NCI-H446 (cell line): ENCODE measurements at places on chromosomes 5 and 9.
A peak's percentile ranks its signal among the peaks of the same experiment; 100 is the strongest.

GRCh38 chr9:34477541-34477940, 18.9 kb downstream of the DNAI1 start:
- no peak for DNase-seq

GRCh38 chr9:86413971-86414880, 60.0 kb upstream of the TUT7 start:
- DNase-seq, result peak; percentile 1

GRCh38 chr5:43619380-43619779, 16.4 kb downstream of the NNT start:
- DNase-seq, result no peak

DNA sequence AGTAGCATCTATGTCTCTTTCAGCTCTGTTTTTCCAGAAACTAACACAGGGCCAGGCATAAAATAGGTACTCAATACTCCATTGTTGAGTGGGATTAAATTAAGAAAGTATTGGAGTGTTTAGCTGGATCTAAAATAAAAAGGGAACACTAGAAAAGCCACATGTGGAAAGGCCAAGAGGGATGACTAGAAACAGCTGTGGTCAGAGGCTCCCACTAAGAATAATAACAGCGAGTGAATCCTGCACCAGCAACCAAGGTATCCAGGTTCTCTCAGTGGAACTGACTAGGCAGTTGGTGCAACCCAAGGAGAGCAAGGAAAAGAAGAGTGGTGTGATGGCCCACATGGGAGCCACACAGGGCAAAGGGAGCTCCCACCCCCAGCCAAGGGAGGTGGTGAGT, 31.5 kb upstream of the RGMB start:
- DNase-seq, result no peak

- DNase-seq, result no peak
Observed at GRCh38 chr9:112104901-112105300, 70.2 kb downstream of the SUSD1 start.

DNA sequence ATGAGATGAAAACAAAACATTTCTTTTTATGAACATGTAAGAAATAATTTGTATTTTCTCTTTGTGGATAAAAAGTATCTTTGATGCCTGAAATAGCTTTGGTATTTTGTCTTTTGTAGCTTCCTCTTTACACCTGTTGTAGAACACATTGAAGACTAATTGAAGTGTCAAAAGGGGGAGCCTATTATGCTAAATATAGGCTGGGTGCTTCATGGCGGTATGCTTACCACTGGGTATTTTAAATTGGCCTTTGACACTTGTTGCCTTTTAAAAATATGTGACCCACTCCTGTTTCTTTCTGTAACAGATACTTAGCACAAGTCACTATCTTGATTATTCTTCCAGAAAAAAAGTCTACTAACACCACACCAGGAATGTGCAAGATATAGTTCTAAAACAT, 226.4 kb downstream of the KIAA0825 start:
- DNase-seq, result no peak

DNA sequence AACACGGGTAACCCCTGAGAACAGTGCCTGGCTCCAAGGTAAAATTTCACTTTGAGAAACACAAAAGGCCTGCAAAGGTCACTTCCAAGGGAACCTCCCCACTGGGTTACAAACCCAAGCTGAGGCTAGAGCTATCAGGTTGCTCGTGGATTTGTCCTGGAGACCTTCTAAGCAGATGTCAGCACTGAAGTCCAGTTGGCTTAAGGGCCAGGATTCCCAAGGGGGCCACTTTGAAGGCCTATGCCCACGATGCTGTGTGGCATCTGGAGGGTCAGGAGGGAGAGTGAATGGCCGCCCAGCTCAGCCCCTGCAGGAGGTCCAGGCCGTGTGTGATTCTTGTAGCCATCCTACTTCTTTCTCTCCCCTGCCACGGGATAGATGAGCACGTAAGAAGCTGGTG, 100.2 kb upstream of the FSTL4 start:
- DNase-seq, result no peak

DNA sequence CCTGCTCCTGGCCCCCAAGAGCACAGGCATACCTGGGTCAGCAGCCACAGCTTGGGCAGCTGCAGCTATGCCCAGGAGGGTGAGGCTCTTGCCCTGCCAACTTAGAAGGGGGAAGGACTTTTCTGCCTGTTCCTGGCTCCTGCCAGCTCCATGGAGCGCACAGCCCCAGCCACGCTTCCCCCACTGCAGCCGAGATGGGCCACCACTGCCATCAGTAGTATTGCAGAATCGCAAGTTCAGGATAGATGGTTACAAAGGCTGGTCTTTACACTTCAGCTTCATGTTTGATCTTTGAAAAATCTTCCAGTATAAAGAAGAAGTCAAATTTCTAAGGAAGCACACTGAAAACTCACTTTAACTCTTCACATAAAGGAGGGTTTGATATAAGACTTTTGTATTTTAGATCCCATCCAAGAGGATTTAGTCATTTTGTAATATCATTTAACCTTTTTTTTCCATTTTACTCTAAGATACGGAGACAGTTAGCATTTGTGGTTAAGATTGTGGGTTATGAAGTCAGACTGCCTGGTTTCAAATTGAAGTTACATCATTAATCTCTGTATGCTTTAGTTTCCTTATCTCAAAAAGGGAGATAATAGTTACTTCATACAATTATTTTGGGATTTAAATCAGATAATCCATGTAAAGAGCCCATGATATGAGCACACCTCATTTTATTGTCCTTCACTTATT, 81.8 kb downstream of the NLN start:
- DNase-seq, result no peak

GRCh38 chr5:56617998-56618397, 197.4 kb upstream of the MAP3K1 start:
- DNase-seq, result no peak

DNA sequence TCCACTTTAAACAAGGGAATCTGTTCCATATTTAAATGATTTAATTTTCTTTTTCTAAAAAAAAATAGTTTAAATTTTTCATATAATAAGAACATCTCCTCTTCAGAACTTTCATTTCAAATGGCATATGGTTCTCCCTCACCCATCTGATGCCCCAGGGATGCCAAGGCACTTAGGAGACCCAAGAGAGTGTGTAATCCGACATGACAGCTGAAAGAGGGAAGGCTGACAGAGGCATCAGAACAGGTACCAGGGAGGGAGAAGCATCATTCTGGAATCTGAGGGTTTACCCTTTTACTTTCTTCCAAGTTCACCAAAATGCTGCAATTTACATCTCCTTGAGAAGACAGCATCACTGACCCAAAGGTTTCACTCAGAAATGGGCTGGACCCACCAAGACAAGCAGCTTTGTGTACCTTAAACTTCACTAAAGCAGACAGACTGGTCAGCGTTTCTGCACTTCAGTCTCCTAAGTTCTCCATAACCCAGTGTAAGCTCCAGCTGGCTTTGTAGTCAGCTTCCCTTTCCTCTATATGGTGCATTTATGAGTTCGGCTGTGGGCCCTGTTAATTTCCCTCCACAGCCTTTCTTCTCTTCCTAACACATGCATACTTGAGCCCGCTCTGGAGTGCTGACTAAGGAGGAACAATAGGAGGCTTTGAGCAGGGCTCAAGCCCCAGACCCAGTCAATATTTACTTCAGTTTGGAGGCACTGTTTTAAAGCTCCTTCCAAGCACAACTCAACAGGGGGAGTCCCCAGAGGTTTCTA, 17.7 kb downstream of the EFNA5 start:
- DNase-seq, result peak; percentile 26

GRCh38 chr5:15902066-15902465, 277.5 kb downstream of the MARCHF11 start:
- DNase-seq, result no peak

- no peak for DNase-seq
Observed at GRCh38 chr9:95189251-95190098, 128.0 kb downstream of the FANCC start.

DNA sequence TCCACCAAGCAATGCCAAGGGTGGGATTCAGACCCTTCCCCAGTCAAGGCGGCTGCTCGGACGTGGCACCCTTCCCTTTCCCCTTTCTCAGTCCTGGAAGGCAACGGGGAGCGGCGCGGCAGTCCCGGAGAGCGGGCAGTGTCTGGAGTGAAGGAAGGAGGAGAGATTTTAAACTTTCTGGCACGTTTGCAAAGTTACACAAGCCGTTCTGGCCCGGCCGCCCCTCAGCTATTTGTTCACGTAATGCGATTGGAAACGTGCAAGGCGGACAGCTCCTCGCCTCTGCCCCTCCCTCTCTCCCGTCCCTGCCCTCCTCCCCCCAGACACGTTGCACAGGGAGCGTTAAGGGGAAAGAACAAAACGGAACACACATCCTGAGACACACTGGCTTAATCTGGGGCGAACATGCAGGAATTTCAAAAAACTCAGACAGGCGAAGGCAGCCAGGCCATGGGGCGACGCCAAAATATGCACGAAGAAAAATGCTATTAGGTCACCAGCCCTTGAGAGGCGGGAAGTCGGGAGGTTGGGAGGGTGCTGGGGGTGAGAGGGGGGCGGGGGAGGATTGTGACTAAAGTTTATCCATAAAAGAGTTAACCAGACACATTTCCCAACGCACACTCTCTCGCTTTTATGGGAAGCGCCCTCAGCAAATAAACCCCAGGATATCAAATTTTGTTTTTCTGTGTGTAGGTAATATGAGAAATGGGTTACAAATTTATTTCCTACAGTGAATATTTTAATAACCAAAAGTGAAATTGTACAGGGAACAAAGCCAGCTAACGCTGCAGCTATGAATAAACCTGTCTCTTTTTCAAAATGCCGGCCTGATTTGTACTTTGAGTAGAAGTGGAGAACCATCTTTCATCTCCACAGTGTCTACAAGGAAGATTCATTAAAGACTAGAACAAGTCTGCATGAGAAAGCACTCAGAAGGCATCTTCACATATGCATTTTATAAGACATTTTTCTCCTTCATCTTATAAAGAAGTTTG, at the start of gene LOX:
Gene LOX, minus strand, starts transcription at position 144 of the 995 bp plus-strand sequence. CDS start 274 bp downstream, outside the sequence.
- DNase-seq, result peak; percentile 80

DNA sequence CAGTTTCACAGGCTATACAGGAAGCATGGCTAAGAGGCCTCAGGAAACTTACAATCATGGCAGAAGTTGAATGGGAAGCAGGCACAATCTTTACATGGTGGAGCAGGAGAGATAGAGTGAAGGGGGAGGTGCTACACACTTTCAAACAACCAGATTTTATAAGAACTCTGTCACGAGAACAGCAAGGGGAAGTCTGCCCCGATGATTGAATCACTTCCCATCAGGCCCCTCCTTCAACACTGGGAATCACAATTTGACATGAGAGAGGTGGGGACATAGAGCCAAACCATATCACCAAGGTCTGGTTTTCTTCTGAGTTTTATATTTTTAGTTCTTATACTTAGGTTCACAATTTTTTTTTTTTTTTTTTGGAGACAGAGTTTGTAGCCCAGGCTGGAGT, 16.1 kb downstream of the ZCCHC9 start:
- no peak for DNase-seq

DNA sequence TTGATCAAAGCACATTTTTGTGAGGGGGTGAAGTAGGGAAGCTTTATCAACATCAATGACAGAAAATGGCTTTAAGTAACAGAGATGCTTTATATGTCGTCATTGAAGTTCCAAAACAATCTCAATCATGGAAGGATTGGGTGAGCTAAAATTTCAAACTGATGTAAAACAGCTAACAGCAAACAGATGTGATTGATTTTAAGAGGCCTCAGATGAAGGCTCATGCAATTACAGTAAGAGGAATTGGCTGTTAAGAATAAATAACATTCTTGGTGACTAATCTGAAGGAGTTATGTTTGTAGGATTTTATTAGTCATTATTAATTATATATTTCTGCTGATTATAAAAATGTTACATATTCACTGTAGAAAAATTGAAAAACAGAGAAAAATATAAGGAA, 63.5 kb upstream of the PUM3 start:
- no peak for DNase-seq

GRCh38 chr9:14967450-14968321, 57.5 kb upstream of the FREM1 start:
- no peak for DNase-seq

- DNase-seq, result no peak
Observed at GRCh38 chr5:170161069-170161468, 55.4 kb downstream of the FOXI1 start.

- DNase-seq, result no peak
Observed at GRCh38 chr9:89742660-89743059, 137.8 kb downstream of the GADD45G start.

DNA sequence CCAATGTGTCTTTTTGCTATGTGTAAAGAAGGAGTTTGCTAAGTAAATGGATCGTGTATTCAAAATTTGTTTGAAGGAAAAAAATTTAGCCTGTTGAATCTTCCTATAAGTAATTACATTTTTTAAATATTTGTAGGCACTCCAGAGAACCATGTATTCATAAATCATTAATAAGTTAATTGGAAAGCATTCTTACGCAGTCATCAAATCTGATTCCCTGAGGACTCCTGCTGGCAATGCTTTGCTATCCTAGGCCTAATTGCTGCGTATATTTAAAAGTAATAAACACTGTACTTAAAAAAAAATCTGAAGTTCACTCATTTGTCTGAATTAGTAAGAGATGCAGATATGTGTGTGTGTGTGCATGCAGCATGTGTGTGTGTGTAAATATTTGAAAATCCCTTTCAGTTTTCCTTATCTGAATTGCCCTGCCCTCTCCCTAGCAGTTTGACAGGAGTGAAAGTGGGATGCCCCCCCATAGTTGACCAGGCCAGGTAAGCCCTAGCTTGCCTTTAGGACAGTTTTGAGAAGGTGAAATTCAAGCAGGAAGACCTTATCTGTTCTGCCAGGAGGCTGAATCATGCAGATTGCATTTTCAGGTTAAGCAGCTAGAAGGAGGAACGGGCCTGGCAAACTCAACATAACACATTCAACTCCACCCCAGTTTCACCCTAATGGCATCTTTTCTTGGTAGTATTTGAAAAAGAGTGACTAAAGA, 81.2 kb upstream of the DNAH5 start:
- DNase-seq, result no peak

DNA sequence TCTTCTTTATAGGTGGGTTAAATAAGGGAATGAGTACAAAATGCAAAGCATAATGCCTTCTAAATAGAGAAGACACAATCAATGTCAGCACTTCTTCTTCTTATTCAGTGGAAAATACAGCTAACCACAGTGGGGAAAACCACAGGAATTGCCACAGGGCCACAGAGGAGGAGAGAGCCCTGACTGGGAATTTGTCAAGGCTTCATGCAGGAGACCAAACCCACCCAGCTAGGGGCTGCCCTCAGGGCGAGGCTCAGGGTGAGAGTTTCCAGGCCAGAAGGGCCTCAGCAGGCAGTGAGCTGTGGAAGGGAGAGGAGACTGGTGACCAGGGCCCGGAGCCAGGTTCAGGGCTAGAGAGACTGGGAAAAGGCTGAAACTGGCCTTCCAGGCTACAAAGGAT, 279.1 kb downstream of the MSX2 start:
- no peak for DNase-seq

DNA sequence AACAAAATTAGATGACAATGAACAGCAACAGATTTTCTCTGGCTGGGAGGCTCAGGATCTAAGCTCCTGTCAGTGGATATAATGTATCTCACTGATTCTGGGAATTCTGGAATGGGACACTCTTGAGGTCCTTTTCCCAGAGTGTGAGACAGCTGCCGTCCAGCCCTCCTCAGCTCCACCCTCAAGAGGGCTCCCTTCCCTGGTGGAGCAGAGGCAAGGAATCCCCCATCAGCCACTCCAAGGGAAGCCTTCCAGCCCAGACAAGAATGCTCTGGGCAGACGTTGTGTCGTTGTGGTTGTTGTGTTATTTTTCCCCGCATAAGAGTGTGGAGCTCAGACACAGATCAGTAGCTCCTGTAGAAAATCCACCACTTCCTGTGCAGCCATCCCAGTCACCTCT, 47.7 kb upstream of the ATP10B start:
- DNase-seq, result no peak
